ENCODE measurements at places on chromosomes 4 and X. TPM values are rescaled to one million over a fixed set of nuclear protein-coding genes. Genes with fewer than 3 reads are reported as not detected.

Gene CTAG2
- not detected for total RNA-seq

Gene SPANXB1
- total RNA-seq, result not detected

Gene TMEM164
- 30.6 TPM for total RNA-seq

Gene USP17L28
- total RNA-seq, result not detected

Gene CENPVL1
- not detected for total RNA-seq

Gene NAA11
- not detected for total RNA-seq

Gene WWC2
- 45.4 TPM for total RNA-seq

DNA sequence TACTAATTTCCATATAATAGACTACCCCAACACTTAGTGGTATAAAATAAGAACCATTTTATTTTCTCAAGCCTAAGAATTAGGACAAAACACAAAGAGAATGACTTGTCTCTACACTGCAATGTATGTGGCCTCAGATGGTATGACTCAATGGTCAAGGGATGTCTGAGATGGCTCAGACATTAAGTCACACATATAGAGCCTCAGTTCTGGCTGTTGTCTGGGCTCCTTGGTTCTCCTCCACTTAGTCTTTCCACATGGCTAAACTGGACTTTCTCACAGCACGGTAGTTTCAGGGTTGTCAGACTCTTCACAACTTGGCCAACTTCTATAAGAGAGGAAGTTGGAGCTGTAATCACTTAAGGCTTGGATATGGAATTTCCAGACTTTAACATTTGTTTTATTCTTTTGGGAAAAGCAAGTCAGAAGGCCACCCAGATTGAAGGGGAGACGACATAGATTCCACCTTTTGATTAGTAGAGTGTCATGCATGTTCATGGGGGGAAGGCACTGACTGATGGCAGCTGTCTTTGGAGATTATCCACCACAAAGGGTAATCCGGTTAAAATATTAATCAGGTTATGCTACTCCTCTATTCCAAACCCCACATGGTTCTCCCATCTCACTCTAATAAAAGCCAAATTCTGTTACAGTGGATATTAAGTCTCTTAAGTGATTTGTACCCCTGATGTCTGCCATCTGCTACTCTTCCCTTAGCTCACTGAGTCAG, 9.4 kb downstream of the IL15 start:
- H3K4me3 ChIP-seq, result no peak overlapping the region
- no peaks in the 10 kb centered on the region for H3K27me3 ChIP-seq
- H3K4me1 ChIP-seq, result peaks cover 25% of the 10 kb centered on the region

DNA sequence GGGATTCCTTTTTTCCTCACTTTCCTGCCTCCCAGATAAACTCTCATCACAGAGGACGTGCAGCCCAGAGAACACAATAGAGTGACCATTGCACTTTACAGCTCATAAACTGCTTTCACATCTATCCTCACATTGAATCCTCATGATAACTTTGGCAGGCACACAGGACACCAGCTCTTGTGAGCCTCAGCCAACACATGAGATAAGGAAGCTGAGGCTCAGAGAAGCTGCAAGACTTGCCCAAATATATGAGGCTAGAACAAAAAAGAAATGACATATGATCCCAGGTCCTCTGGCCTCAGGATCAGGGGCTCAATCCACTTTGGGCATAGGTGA, 85.0 kb upstream of the CPEB2 start:
- H3K4me1 ChIP-seq, result no peaks in the 10 kb centered on the region
- no peaks in the 10 kb centered on the region for H3K36me3 ChIP-seq
- no peaks in the 10 kb centered on the region for H3K27me3 ChIP-seq
- H3K27ac ChIP-seq, result no peak overlapping the region
- no peak overlapping the region for H3K4me3 ChIP-seq
- DNase-seq, result no peak

DNA sequence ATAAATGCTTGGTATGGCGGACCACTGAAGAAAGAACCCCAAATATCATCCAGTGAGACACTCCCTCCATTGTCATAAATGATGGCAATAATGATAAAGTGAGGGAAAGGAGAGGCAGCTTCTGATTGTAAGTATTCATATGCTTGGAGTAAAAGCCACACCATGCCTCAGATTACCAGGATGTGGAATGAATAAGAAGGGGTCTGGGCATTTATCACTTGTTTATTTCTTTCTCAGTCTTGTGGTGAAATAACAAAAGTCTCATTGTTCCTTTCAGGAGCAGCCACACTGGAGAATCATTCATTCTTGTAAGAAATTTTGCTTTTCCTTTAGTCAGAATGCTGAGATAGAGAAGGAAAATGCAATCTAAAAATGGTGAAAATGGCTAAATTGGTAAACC, 21.7 kb downstream of the F8 start:
- H3K27ac ChIP-seq, result no peak overlapping the region
- H3K27me3 ChIP-seq, result no peaks in the 10 kb centered on the region
- DNase-seq, result no peak
- H3K36me3 ChIP-seq, result no peaks in the 10 kb centered on the region
- H3K4me3 ChIP-seq, result no peak overlapping the region
- H3K4me1 ChIP-seq, result no peaks in the 10 kb centered on the region

- H3K4me1 ChIP-seq, result peaks cover 30% of the 10 kb centered on the region
- H3K4me3 ChIP-seq, result no peak overlapping the region
- H3K27me3 ChIP-seq, result no peaks in the 10 kb centered on the region
- no peaks in the 10 kb centered on the region for H3K36me3 ChIP-seq
These were observed 42.9 kb upstream of the SPRY1 start for GRCh38 chr4:123353656-123354055.

DNA sequence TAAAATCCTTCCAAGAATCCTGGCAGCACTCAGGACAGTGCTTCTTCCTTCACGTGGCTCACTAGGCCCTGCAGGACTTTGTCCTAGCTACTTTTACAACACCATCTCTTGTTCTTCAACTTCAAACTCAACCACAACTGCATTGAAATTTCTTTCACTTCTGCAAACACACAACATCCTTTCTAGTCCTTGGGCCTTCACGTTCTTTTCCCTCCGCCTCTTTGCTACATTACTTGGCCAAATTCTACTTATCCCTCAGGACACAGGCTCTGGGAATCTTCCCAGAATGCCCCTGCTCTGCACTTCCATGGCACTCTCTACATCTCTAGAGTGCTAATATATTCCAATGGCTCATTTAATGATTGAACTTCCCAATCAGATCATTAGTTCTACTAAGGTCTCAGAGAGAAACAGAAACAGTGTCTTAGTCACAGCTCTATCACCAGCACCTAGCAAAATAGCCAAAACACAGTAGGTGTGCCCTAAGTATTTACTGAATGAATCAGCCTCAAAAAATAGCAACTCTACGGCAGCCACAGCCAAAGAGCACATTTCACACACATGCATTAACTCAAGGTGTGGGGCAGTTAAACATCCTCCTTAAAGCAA, 73.3 kb downstream of the MANBA start:
- no peak for DNase-seq
- no peaks in the 10 kb centered on the region for H3K4me1 ChIP-seq
- no peak overlapping the region for H3K27ac ChIP-seq
- H3K27me3 ChIP-seq, result no peaks in the 10 kb centered on the region
- no peak overlapping the region for H3K4me3 ChIP-seq

- no peak overlapping the region for H3K4me3 ChIP-seq
- no peak overlapping the region for H3K27ac ChIP-seq
- H3K4me1 ChIP-seq, result no peaks in the 10 kb centered on the region
- H3K36me3 ChIP-seq, result no peaks in the 10 kb centered on the region
- no peak for DNase-seq
These were observed 13.0 kb upstream of the SOWAHD start for GRCh38 chrX:119745283-119745848.

GRCh38 chrX:69062493-69062892, 102.8 kb downstream of the PJA1 start:
- no peak for DNase-seq
- no peaks in the 10 kb centered on the region for H3K4me1 ChIP-seq
- no peaks in the 10 kb centered on the region for H3K36me3 ChIP-seq
- H3K27ac ChIP-seq, result no peak overlapping the region

DNA sequence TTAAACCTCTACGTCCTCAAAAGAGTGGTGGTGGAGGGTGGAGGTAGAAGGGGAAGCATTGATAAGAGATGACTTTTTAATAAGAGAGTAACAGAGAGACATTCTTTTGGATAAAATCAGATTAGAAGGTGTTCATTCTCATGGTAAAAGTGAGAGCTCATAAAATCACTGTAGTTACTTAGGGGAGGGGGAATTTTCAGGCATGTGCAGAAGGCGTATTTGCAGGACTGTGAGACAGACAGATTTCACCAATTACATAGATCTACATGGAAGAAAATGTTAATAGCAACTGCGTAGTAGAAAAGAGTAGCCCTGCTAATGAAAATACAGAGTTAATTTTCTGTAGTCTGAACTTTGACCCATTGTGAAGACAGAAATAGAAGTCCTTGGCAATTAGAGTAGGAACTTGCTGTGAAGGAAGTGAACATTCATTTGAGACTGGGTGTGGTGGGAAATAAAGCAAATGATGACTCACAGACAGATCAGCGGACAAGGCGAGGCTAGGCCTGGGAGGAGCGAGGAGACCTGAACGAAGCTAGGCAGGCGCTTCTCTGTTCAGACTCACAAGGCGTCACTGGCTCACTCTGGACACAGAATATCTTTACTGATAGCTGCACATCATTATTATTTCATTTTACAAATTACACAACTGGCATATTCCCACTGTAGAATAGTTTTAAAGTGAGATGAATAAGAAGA, 57.2 kb upstream of the FAM9C start:
- H3K4me3 ChIP-seq, result no peak overlapping the region
- DNase-seq, result peak; percentile 13
- H3K27me3 ChIP-seq, result no peaks in the 10 kb centered on the region
- H3K36me3 ChIP-seq, result no peaks in the 10 kb centered on the region
- H3K4me1 ChIP-seq, result no peaks in the 10 kb centered on the region
- no peak overlapping the region for H3K27ac ChIP-seq

All from thyroid gland (tissue), 4 donors.